CD4-positive, alpha-beta T cell treated with Interleukin-17A for 1 hour (primary cell): ENCODE measurements at places on chromosomes 1 and 21.

DNA sequence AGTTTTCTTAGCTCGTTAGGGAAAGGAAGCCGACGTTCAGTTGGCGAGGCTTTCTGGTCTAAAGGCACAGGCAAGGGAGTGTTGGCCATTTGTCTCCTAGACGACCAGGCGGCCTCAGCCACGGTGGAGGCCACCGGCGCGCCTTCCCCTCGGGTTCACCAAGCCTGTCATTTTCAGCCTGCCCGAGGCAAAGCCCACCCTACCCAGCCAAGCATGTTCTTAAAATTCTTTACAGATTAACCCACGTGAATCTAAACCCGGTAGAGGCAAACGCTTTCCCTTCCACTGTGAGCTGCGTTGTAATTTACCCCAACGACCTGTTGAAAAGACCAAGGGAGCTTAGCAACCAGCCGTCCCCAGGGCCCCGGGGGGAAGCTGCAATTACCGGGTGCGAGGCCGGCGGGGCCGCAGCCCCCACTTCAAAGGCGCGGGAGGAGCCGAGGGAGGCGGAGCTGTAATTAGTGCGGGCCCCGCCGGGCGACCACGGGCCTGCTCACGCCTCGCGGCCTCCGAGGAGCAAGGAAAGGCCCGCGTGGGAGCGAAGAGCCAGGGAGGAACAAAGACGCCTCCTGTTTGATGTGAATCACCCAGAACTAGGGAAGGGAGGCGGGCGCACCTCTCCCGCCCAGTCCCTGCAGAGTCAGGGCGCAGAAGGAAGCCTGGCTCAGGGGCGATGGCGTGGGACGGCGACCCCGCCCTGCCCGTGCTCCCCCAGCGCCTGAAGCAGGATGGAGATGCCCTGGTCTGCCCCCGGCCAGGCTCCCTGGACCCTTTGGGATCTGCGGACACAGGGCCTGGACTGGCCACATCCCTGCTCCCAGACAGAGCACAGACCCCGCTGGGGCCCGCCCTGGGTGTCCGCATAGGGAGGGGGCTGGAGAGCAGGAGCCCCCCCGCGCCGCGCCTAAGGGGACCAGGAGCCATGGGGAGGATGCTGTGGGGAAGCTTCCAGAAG is 12.1 kb upstream of the TSPEAR start:
- peak; percentile 38 for DNase-seq

DNA sequence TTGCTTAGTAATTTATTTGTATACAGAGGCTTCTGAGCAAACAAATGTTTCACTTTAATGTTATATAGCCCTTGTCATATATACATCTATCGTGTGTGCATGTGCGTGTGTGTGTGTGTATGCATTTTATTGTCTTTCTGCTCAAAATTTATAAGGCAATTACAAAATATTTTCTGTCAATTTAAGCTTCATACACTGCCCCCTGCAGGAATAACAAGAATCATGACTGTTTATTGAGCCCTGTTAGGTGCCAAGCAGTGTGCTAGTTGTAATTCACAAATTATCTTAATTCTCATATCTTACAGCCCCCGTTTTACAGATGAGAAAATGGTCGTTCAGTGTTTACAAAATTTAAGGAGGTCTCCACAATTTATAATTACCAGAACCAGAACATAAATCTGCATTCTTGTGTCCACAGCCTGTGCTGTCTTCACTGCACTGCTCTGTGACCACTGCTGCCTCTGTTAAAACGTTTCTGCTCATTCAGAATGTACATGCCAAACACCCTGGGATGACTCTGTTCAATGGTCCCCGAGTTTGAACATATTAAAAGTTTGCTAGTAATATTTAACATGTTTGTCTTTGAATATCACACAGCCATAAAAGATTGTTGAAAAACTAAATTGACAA is 181.3 kb downstream of the ATP6V1G3 start:
- DNase-seq, result peak; percentile 49

GRCh38 chr1:26300578-26301275 is 5.7 kb downstream of the UBXN11 start:
- no peak for DNase-seq

GRCh38 chr1:154222918-154223317 is 2.2 kb downstream of the UBAP2L start:
- DNase-seq, result no peak

DNA sequence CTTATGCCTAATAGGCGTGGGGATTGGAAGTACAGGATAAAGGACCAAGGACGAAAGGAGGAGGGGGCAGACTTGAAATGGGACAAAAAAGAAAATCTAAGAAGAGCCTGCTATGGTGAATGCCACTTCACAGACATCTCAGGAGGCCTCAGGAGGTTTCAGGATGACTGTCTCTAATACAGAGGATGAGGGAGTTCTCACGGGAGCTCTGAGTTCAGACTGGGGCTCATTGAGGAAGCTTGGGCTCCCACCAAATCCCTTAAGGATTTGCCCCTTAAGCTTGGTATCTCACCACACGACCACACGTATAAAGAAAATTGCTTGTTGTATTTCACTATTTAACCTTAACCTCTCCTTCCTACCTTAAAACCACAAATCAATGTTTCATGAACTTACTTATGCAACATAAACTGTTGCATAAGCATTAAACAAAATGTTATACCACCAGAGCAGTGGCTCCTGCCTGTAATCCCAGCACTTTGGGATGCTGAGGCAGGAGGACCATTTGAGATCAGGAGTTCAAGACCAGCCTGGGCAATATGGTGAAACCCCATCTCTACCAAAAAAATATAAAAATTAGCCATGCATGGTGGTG is 12.4 kb downstream of the SLC30A1 start:
- no peak for DNase-seq

DNA sequence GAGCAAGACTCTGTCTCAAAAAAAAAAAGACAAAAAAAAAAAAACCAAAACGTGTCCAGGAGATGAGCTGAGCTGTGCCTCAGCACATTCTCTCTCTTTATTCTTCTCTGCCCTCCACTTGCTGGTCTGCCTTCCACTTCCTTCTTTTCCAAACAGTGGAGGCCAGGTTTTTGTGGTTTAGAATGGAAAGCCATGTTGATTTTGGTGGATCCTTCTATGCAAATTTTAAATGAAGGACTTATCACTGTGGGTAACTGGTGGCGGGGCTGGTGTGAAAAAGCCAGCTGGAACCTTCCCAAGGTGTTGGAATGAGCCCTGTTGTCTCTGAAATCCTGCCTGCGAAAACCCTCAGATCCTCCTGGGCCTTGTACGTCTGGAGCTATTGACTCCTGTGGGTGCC is 61.9 kb downstream of the PTPRU start:
- DNase-seq, result no peak

DNA sequence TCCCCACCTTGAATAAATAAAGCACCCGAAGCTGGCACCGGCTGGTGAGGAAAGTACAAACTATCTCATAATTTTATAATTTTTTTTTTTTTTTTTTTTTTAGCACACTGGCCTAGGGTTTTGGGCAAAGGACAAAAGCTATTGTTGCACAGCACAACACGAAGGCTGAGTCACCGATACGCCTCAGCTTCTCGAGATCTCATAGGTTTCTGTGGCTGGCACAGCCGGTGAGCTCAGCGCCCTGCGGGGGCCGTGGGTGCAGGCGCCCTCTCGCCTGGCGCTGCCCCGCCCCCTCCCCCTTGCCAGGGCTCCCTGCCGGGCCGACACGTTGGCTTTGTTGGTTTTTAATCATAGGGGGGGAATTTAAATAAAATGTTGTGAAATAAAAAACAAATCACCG is 17.2 kb downstream of the CASZ1 start:
- DNase-seq, result no peak

GRCh38 chr1:31811605-31812004 is 4.2 kb downstream of the SPOCD1 start:
- DNase-seq, result no peak

- no peak for DNase-seq
Observed at GRCh38 chr21:43868461-43868860, 3.4 kb downstream of the AGPAT3 start.

GRCh38 chr1:182147951-182148350 is 86.4 kb upstream of the ZNF648 start:
- DNase-seq, result no peak

DNA sequence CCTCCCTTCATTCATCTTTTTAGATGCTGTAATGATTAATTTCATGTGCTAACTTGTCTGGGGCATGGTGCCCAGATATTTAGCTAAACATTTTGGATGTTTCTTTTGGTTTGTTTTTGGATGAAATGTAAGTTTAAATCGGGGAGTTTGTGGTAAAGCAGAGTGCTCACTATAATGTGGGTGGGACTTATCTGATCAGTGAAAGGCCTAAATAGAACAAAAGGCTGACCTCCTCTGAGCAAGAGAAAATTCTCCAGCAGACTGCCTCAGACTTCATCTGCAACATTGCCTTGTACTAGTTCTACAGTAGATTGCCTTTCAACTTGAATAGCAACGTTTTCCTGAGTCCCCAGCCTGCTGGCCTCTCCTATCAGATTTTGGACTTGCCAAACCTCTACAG is 183.6 kb downstream of the S1PR1 start:
- DNase-seq, result no peak

DNA sequence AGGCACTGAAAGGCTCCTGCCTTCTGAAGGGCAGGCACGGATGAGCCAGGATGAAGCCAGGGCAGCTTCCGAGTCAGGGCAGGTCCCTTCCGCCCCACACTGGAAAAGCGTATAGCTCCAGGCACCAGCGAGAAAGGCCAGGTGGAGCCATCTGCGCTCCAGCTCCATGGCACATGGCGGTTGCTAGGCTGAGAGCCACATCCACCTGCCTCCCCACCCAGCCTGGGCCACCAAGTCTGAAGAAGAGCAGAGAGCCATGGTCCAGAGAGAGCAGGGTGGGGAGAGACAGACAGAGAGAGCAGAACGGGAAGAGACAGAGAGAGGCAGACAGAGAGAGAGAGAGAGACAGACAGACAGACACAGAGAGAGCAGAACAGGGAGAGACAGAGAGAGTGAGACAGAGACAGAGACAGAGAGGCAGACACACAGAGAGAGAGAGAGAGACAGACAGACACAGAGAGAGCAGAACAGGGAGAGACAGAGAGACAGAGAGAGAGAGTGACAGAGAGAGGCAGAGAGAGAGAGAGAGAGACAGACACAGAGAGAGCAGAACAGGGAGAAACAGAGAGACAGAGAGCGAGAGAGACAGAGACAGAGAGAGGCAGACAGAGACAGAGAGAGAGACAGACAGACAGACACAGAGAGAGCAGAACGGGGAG is 5.2 kb downstream of the FNDC10 start:
- no peak for DNase-seq

GRCh38 chr1:154330669-154331068 is 5.3 kb downstream of the ATP8B2 start:
- DNase-seq, result no peak

DNA sequence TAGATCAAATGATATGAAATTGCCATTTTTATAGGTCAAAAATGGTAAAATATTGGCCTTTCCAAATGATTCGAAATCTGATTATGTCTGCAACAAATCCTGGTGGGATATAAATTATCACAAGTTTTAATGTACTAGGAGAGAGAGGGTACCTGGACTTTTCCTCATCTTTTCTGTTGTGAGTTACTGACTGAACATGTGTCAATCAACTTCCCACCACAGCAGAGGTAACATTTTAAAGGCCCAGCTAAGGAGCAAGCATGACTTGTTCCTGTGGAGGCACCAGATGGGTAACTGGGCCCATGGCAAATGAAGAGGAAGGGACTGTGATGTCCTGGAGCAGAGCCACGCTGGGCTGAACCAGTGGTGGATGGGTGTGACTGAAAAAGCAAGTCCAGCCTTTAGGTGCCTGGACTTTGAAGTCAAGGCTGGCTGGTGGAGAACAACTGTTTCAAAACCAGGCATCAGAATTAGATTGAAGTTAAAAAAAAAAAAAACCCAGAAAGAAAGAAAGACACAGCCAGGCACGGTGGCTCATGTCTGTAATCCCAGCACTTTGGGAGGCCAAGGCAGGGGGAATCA is 6.6 kb downstream of the MR1 start:
- no peak for DNase-seq

DNA sequence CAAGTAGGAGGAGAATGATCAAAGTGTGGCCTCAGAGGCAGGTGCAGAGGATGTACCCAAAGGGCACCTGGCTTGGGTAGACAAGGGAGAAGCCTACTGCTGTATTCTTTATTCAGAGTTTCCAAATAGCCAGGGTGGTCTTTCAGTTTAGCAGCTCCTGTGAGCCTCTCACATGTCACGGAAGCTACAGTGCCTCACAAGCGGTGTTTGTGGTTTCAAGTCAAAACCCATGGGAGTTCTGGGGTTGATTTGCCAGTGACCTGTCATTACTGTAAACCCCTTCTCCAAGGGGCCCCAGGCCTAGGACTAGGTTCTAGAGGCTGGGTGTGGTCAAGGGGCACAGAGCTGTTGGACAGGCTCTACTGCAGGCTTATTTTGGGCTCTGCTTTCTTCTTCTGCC is 10.2 kb upstream of the IL10 start:
- DNase-seq, result no peak

- no peak for DNase-seq
Observed at GRCh38 chr1:159088050-159088449, 11.5 kb upstream of the AIM2 start.

DNA sequence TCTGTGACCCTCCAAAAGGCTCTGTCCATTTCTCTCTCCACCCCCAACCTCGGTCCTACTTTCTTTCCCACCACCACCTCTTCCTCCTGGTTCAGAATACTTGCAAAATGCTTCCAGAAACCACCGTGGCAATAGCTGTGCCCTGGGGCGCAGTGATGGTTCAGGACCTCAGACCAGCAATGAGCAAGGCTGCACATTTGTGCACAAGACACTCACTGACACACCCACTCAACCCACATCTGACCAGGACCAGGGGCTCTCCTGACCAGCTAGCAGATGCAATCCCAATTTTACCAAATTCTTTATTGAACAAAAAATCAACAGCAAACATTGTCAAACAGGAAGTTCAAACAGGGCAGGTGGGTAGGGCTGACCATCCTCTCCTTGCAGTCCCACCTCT is 25.7 kb downstream of the SPOCD1 start:
- no peak for DNase-seq

DNA sequence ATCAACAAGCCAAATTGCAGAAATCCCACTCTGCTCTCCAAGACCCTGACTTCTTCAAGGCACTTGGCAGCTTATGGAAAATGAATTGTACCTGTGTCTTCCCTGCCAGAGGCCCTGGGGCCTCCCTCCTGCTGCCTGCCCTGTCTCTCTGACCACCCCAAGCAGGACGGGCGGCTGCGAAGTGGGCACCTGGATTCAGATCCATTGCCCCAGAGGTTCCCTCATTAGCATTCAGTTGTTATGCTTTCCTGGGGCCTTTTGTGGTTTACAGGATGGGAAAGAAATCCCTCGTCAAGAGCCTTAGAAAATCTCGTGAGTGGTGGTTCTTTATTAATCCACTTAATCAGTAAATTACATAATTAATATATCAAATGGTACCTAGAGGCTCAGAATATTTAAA is 179.3 kb downstream of the TNR start:
- no peak for DNase-seq
